Effector memory CD8-positive, alpha-beta T cell (primary cell): ENCODE measurements at places on chromosomes 7 and 10.

DNA sequence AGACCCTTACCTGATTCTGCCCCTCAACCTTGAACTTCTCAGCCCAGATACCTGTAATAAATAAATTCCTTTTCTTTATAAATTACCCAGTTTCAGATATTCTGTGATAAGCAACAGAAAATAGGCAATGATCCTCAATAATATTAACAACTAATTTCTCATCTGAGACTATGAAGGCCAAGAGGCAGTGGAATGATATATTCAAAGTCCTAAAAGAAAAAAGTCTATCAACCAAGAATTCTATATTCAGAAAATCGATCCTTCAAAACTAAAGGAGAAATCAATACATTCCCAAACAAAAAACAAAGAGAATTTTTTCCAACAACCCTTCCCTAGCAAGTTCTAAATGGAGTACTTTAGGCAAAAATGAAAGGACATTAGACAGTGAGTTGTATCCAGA lies 279.6 kb downstream of the PTPRN2 start:
- peaks cover 16% of the 10 kb centered on the region for H3K27me3 ChIP-seq
- no peak overlapping the region for H3K4me3 ChIP-seq
- H3K36me3 ChIP-seq: no peaks in the 10 kb centered on the region
- no peaks in the 10 kb centered on the region for H3K4me1 ChIP-seq

DNA sequence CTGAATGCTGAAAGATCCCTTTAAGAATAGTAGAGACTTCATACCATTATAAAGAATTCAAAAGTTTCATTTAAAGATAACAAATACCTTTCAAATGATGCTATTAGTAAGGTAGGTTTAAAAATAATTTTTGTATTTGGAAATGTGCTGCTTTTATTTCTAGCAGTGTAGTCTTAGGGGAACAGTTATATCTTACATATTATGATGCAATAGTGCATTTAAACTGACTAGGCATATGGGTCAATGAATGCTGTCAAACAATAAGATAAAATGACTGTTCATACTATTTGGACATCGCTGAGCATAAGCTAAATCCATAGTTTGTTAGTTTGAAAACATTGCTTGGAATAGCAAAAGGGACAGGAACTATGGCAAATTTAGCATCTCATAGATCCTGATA lies 354.8 kb upstream of the SEMA3A start:
- no peaks in the 10 kb centered on the region for H3K36me3 ChIP-seq
- no peak overlapping the region for H3K27ac ChIP-seq
- H3K4me3 ChIP-seq: no peak overlapping the region

- no peak overlapping the region for H3K27ac ChIP-seq
- no peak overlapping the region for H3K4me3 ChIP-seq
- H3K4me1 ChIP-seq: no peaks in the 10 kb centered on the region
- H3K36me3 ChIP-seq: peaks cover 6% of the 10 kb centered on the region
Observed at GRCh38 chr10:60045571-60045970, 139.2 kb upstream of the CCDC6 start.

GRCh38 chr10:74113546-74113945 lies 37.1 kb downstream of the AP3M1 start:
- no peak for DNase-seq
- H3K4me3 ChIP-seq: no peak overlapping the region
- peaks cover 83% of the 10 kb centered on the region for H3K36me3 ChIP-seq
- peak overlapping the region; percentile 75 for H3K27ac ChIP-seq
- no peaks in the 10 kb centered on the region for H3K27me3 ChIP-seq

GRCh38 chr7:135320268-135320667 lies 86.6 kb downstream of the STRA8 start:
- H3K36me3 ChIP-seq: no peaks in the 10 kb centered on the region
- no peak for DNase-seq
- no peaks in the 10 kb centered on the region for H3K4me1 ChIP-seq
- no peak overlapping the region for H3K27ac ChIP-seq
- H3K27me3 ChIP-seq: no peaks in the 10 kb centered on the region

DNA sequence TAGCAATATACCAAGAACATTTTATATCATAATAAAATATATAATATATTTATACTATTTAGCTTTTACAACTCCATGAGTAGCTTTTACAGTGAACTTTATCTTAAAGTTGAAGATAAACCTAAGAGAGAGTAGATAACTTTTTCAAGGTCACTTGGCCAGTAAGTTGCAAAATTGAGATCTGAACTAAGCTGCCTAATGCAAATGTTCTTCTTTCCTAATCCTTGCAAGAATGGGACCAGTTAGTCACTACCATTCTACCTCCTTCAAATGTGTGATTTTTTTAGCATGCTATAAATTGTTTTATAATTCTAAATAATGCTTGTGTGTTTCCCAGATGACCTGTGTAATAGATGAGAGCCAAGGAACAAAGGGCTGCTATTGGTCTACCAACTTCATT lies 47.8 kb downstream of the CH25H start:
- peaks cover 34% of the 10 kb centered on the region for H3K27me3 ChIP-seq
- H3K27ac ChIP-seq: no peak overlapping the region
- H3K4me1 ChIP-seq: peaks cover 13% of the 10 kb centered on the region

GRCh38 chr10:101238732-101239105 lies 9.5 kb upstream of the LBX1 start:
- H3K4me1 ChIP-seq: peaks cover 15% of the 10 kb centered on the region
- peaks cover 89% of the 10 kb centered on the region for H3K27me3 ChIP-seq
- no peak overlapping the region for H3K4me3 ChIP-seq
- DNase-seq: no peak

DNA sequence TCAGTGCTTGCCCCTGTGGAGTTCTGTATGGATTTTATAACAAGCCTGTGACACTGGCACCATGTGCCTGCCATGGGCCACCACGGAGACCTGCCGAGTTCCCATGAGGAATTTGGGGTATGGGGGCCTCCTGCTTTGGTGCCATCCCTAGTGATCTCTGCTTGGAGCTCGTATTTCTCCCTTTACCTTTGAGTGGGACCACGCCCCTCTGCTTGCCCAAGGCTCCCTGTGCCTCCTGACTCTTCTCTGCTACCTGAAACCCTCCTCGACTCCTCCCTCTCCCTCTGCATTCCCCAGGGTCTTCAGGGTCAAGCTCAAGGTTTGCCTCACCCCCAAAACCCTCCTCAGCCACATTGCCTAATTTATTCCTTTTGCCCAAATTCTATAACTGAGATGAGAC lies 225.0 kb downstream of the BUB3 start:
- H3K27me3 ChIP-seq: peaks cover 7% of the 10 kb centered on the region
- H3K27ac ChIP-seq: no peak overlapping the region
- no peak for DNase-seq
- H3K36me3 ChIP-seq: no peaks in the 10 kb centered on the region
- H3K4me1 ChIP-seq: peaks cover 2% of the 10 kb centered on the region

DNA sequence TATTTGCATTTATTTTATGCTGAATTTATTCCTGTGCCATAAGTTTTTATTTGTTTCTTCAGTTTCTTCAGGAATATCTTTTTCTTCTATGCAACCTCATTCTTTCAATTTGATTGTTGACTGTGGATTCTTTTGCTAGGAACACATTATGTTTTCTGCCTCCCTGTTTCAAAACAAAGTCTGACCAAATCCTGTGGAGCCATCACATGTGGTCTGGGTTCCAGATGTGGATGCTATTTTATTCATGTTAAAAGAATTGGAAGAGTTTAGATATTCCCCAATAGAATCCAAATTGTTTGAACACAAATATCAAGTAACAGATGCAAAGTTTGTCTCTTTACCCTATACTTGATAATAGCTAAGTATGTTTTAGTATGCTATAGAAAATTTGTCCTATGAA lies 56.8 kb upstream of the LRRC17 start:
- H3K27me3 ChIP-seq: no peaks in the 10 kb centered on the region
- H3K36me3 ChIP-seq: no peaks in the 10 kb centered on the region
- no peak overlapping the region for H3K27ac ChIP-seq
- H3K4me3 ChIP-seq: no peak overlapping the region

DNA sequence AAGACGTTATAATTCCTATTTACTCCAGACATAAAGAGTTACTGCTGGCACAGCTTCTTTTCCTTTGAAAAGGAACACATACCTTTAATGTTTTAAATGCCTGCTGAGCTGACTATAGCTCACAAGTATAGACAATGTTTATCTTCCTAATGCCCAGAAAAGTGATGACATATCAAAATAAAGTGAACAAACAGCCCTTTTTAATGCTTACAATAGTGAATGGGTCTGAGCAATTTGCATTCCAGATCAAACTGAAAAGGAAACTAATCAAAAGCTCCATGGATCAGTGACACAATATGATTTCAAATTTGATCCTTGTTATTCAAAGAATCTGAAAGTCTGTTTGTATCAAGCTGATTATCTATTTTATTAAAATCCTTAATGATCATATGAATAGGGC lies 233.6 kb upstream of the SEMA3E start:
- no peaks in the 10 kb centered on the region for H3K4me1 ChIP-seq
- H3K27ac ChIP-seq: no peak overlapping the region
- H3K27me3 ChIP-seq: no peaks in the 10 kb centered on the region
- H3K36me3 ChIP-seq: no peaks in the 10 kb centered on the region
- DNase-seq: no peak

GRCh38 chr7:141161550-141162535 lies 88.0 kb downstream of the TMEM178B start:
- no peaks in the 10 kb centered on the region for H3K36me3 ChIP-seq
- no peak for DNase-seq
- H3K4me3 ChIP-seq: no peak overlapping the region

DNA sequence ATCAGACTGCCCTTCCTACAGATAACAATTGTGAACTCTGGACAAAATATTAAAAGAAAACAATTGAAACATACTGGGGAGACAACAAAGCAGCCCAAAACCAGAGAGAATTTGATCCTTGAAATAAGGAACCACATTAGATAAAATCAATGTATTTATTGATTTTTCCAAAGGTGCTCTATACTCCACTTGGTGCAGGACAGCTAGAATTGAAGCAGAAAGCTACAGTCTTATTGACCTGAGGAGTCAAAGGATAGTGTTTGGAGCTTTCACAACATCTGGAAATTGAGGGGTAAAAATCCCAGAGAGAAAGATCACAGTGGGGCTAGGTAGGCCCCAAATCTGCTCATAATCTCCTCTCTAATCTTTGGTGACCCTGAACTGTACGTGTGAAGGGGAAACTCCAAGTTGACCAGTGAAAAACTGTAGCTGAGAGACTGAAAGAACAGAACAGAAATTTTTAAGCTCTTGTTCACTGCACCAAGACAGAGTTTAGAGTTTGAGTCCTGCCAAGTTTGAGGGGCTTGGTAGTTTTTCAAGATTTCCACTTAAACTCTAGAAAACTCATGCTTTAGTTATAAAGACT lies 70.2 kb downstream of the SAMD9 start:
- H3K27me3 ChIP-seq: peaks cover 10% of the 10 kb centered on the region
- no peaks in the 10 kb centered on the region for H3K4me1 ChIP-seq
- no peak overlapping the region for H3K4me3 ChIP-seq

- no peaks in the 10 kb centered on the region for H3K36me3 ChIP-seq
- no peak overlapping the region for H3K4me3 ChIP-seq
- H3K27me3 ChIP-seq: no peaks in the 10 kb centered on the region
- no peak for DNase-seq
Observed at GRCh38 chr7:78620920-78621319, 822.3 kb downstream of the PHTF2 start.

GRCh38 chr7:13770305-13770704 lies 219.2 kb downstream of the ETV1 start:
- no peaks in the 10 kb centered on the region for H3K36me3 ChIP-seq
- no peak overlapping the region for H3K27ac ChIP-seq
- no peak overlapping the region for H3K4me3 ChIP-seq
- DNase-seq: no peak
- no peaks in the 10 kb centered on the region for H3K27me3 ChIP-seq
- no peaks in the 10 kb centered on the region for H3K4me1 ChIP-seq

- H3K4me3 ChIP-seq: no peak overlapping the region
- H3K27ac ChIP-seq: no peak overlapping the region
- no peaks in the 10 kb centered on the region for H3K36me3 ChIP-seq
- DNase-seq: peak; percentile 10
- H3K27me3 ChIP-seq: peaks cover 44% of the 10 kb centered on the region
Observed at GRCh38 chr10:4767033-4767814, 58.8 kb upstream of the AKR1E2 start.

DNA sequence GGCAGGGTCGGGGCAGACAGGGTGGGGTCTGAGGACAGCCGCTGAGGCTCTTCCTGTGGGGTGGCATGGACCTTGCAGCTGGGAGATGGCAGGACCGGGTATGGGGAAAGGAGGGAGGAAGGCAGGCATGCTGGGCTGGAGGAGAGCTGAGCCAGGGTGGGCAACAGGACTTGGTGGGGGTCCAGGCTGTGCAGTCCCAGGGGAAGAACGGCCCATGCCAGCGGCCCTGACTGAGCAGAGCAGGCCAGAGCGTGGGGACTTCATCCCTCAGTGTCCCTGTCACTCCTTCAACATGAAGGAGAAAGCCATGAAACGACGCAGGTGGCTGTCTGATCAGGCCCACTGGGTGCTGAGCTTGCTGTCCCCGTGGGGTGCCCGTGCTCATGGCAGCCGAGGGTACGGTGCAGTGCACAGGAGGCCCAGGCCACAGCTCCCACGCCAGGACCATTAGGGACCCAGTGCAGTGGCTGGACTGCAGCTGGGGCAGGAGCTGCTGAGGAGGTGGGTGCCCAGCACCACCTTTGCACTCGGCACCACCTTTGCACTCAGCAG lies 519.6 kb downstream of the PTPRN2 start:
- no peak for DNase-seq
- no peaks in the 10 kb centered on the region for H3K4me1 ChIP-seq
- H3K27ac ChIP-seq: no peak overlapping the region
- no peaks in the 10 kb centered on the region for H3K27me3 ChIP-seq

GRCh38 chr7:55113760-55114540 lies 95.1 kb downstream of the EGFR start:
- H3K4me3 ChIP-seq: peak overlapping the region; percentile 29
- H3K36me3 ChIP-seq: no peaks in the 10 kb centered on the region
- H3K27ac ChIP-seq: peak overlapping the region; percentile 27
- peaks cover 5% of the 10 kb centered on the region for H3K4me1 ChIP-seq
- peaks cover 19% of the 10 kb centered on the region for H3K27me3 ChIP-seq

DNA sequence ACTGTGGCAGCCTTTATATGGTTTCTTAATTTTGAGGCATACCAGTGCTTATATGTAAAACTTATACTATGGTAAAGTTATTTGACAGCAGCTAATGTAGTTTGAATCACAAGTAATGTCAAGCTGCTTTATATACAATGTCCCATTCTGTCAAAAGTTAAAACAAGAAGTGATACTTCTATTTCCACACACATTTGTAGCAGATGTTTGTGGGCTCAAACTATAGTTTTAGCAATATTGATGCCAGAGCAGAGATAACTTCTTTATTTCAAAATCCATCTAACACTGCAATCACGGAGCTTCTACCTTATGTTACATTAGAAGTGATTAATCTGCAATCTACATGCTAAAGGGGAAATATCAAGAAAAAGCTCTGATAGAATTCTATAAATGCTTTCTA lies 149.6 kb downstream of the ADK start:
- peaks cover 6% of the 10 kb centered on the region for H3K36me3 ChIP-seq
- peaks cover 14% of the 10 kb centered on the region for H3K4me1 ChIP-seq
- no peaks in the 10 kb centered on the region for H3K27me3 ChIP-seq
- H3K27ac ChIP-seq: no peak overlapping the region
- no peak for DNase-seq
- no peak overlapping the region for H3K4me3 ChIP-seq

DNA sequence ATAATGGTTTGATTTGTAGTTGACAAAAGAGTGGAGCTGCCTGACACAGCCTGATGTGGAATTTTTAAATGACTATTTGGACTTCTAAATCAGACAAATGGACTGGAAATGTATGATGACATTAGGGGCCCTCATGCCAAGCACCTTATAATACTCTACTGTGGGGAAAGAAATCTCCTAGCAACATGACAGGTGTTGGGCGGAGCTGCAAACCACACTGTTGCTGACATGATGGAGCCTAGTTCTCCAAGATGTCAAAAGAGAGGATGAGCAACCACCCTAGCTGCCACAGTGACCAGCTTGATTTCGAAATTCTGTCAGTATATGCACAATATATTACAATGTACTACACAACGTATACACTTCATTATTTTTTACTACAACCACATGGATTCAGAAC lies 65.8 kb downstream of the RHOBTB1 start:
- no peaks in the 10 kb centered on the region for H3K36me3 ChIP-seq
- H3K4me1 ChIP-seq: no peaks in the 10 kb centered on the region
- H3K27me3 ChIP-seq: peaks cover 14% of the 10 kb centered on the region
- DNase-seq: no peak
- H3K4me3 ChIP-seq: no peak overlapping the region
